ENCODE measurements at places on chromosomes 4 and X.

DNA sequence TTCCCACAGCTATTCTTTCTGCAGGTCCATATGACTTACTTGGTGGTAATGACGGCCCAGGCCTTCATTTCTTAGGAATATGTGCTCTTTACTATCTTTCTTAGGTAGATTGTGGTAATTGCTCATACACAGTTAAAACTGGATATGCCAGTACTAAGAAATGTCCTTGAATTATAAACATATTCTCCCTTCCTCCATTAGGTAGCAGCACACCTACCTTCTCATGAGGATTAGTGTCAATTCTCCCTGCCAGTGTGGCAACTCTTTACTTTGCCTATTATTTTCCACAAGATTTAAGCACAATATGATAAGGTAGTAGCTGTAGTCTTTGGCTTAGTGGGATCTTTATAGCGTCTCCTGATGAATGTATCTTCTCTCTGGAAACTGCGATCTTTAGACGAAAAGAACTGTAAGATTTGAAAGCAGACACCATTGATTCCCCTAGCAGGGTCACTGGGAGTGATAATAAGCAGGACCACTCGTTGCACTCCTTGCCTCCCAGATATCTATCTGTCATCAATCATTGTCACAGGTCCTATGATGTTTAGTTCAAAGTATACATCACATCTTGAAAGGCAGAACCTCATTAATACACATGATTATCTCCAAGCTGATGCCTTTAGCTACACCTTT is 1240.7 kb downstream of the C4orf33 start:
- DNase-seq: no peak

GRCh38 chr4:1277667-1278665 is 11.7 kb upstream of the MAEA start:
- no peak for DNase-seq

DNA sequence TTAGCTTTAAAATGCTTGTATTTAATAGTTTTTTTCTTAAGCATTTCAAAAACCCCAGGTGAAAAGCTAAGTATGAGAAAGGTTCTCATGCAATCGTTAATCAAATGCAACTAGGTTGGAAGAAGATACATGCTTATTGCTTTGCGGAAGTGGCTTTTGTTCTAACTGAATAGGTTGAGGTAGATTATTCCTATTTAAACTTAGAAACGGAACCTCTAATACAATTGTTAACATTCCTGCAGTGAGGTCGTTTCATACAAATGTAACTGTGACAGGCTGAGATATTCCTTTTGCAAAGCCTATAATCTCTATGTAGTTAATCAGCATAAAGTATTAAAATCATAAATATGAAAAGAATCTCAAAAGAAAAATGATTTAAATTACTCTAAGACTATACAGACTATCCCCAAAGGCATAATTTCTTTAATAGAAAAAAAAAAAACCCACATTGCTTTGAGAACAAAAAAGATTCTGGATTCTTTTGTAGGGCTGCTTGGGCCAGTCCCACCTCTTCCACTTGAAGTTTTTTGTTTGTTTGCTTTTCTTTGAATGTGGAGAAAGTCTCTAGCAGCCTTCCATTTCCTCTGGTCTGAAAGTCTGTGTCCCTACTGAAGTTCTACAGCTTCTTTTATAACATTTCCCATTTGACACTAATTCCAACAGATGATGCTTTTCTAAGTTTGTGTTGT is 25.6 kb upstream of the SORBS2 start:
- no peak for DNase-seq

DNA sequence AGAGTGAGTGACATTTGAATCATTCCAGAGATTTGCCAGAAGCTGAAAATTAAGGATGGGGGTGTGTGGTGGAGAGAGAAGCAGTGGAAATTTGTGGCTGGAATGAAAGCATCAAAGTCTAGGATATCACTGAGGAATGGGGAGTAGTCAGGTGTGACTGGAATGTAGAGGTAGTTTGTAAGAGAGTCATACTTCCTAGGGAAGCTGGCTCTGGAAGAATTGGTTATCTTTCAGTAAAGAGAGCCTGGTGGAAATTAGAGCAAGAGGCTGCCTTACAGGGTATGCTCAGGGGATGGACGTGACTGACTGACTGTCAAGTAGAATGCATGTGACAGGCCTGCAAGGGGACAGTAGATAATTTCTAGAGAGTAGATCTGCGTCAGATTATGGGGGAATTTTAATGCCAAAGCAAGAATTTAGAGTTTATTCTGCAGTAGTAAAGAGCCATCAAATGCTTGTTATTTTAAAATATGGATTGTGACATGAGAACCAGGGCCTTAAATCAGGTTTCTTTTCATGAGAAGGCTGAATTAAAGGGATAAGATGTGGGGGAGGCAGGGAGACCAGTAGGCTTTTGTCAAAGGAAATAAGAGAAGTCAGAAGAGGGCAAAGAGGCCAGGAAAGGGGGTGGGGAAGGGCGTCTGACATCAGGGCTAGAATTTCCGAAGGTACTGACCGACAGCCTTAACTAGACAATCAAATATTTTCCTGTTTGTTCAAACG is 109.9 kb downstream of the AFF1 start:
- no peak for DNase-seq

DNA sequence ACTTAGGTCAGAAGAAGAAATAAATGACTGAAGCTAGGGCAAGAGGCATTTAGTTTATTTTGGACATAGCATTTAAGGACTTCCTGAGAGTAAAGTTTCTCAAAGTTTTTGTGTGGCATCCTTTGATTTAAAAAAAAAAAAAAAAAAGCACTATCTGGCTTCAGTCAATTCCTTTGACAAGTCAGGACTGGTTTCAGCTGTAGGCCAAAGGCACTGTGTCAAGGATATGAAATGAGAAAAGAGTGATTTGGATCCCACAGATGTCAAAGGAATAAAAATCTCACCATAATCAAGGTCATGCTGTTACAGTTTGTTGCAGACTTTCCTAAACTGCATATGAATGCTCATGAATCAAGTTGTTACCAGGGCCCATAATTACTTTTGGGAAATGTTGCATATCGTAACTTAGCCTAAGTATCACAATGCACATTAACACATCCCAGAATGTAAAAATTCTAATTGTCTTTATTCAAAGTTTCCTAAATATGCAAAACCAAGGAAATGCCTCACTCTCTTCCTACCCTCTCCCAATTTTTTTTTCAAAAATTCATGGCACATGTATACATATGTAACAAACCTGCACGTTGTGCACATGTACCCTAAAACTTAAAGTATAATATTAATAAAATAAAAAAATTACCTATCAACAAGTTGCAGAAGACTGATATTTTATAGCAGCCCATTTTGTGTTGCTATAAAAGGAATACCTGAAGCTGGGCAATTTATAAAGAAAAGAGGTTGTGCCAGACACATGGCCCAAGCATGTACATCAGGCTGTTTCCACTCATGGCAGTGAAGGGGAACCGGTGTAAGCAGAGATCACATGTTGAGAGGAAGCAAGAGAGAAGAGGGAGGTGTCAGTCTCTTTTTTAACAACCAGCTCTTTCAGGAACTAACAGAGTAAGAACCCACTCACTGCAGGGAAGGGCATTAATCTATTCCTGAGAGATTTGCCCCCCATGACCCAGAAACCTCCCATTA is 33.7 kb upstream of the ADAMTS3 start:
- DNase-seq: no peak

GRCh38 chr4:124018383-124019317 is 622.1 kb downstream of the SPRY1 start:
- no peak for DNase-seq

DNA sequence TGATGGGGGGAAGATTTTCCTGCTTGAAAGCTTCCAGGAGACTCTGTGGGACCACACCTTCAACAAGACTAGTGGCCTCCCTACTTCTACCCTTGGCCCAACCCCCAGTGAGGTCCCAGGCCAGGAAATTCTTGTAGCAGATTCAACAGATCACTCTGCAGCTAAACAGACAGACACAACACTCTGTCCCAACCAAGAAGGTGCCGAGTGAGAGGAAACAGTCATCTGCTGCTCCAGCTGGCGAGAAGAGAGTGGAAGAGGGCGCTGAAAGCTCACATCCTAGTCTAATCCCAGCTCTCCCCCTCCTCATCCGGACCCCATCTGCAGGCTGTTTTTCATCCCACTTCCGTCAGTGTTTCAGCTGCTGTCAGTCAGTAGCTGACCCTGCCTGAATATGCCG is 63.4 kb downstream of the CHRDL1 start:
- DNase-seq: no peak

- no peak for DNase-seq
These were observed 36.3 kb upstream of the REST start for GRCh38 chr4:56871371-56871866.

DNA sequence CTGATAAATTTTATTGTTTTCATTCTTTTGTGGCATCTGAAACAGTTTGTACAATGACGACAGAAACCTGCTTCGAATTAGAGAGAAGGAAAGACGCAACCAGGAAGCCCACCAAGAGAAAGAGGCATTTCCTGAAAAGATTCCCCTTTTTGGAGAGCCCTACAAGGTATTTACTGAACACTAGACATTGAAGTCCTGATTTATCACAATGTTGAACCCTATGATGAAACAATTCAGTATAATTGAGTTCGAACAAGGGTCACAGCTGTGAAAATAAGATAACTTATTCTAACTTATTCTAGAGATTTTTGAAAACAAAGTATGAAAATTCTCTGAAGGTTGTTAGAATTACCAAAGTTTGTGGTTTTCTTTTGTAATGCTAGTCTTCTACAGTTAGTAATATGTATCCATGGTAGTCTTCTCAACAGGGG is 111.3 kb downstream of the AFF1 start:
- DNase-seq: no peak

DNA sequence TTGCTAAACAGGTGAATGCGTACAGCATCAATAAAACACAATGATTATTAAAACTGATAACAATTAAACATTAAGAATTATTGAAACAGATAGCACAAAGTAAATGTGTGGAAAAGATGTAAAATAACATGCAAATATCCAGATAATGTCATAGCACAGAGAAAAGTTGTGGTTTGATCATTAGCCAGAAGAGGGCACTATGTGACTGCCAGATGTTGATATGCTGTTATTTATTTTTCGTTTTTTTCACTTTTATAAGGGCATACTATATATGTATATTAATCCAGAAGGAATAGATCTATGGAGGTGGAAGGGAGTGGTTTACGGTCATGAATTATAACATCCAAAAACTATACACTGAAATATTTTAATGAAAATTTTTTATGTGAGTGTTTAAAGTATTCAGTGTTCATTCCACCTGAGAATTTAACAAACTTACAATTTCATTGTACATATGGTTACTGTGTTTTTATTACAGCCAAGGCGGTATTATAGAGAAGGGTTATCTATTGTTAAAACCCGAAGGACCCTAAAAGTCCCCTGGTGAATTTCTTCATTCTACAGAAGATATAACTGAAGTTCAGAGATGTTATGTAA is 211.9 kb upstream of the UGT8 start:
- DNase-seq: no peak

DNA sequence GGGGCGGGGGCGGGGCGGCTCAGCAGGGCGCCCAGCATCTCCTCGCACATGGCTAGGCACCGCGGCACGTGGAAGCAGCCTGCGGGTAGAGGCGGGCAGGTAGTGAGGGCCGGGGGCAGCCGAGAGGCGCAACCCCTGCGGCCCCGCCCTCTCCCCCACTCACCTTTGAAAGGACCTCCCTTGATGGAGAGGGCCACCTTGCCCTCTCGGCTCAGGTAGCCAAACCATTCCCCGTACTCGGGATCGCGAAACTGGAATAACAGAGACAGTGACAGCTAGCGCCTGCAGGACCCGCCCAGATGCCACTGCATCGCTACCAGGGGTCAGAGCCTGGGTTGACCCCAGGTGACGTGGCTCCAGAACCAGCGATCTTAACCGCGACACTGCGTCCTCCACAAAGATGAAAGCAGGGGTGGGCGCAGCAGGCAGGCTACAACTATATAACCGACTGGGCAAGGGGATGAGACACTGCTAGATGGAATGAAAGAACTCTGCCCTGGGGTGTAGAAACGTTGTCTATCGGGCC is 552 bp upstream of the NAA10 start:
- no peak for DNase-seq

DNA sequence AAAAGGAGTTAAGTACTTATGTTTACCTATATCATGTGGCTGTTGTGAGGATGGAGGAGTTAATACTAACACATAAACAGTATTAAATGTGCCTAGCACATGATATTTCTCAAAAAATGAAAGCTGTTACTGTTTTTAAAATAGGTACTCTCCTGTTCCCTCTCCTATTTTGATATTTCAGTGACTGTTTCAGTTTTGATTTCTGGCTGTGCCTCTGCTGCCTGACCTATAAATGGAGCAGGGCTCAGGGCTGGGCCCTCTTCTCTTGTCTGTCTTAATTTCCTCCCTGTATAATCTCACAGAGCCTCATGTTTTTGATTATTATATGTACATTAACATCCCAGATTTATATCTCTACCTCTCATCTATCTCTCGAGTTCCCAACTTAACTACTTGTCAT is 93.3 kb downstream of the UGT8 start:
- no peak for DNase-seq

DNA sequence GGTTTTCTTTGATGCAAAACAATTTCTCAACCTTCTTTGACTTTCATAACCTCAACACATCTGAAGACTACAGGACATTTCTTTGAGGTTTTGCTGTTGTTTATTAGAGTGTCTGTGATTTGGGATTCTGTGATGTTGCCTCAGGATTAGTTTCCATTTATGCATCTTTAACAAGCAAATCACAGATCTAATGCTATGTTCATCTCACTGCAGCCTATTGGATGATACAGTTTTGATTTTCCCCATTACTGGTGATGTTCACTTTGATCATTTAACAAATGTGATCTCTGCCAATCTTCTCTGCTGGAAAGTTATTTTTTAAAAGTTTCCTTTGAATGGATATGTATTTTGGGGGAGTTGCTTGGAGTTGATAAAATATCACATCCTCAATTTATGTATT is 624.9 kb upstream of the HS3ST1 start:
- DNase-seq: no peak

GRCh38 chr4:81470456-81471297 is 1.0 kb downstream of the RASGEF1B start:
- DNase-seq: peak; percentile 57

DNA sequence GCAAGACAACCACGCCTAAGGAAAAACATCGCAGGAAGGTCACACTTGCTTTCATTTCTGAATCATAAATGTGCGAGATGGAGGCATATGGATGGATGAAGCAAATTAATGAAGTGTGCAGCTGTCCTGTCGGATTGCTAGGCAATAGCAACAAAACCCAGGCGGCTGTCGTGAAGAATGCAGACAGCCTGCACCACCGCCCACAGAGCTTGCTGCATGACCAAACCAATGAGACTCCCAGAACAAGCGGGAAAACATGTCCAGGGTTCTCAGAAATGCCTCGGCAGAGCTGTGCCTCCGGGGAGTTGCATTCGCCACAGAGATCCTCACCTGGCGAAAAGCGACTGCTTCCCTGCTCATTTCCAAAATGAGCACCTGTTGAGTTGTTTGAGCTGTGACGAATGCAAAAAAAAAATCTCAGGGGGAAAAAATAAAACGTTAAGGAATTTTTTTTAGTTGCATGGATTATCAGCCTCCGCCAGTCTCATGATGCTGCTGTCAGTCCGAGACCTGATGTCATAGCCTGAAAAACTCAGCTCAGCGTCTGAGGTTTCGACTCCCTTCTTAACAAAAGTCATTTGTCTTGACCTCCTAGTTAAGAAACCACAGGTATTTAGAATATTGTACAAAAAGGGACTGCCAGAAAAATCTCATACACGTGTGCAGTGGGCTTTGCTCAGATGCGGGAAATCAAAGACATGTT is 155.5 kb upstream of the MXRA5 start:
- no peak for DNase-seq

- DNase-seq: no peak
These were observed 638.4 kb downstream of the IL1RAPL1 start for GRCh38 chrX:29225670-29226069.

Measured in bone marrow (tissue), 2 donors.